ENCODE measurements at places on chromosomes 5 and 9.

- no peak for DNase-seq
Observed at GRCh38 chr9:5890641-5891040, at the start of gene MLANA. TSS of gene MLANA (plus strand) at chr9:5890889. CDS start at chr9:5892475, 1,586 bp downstream.

DNA sequence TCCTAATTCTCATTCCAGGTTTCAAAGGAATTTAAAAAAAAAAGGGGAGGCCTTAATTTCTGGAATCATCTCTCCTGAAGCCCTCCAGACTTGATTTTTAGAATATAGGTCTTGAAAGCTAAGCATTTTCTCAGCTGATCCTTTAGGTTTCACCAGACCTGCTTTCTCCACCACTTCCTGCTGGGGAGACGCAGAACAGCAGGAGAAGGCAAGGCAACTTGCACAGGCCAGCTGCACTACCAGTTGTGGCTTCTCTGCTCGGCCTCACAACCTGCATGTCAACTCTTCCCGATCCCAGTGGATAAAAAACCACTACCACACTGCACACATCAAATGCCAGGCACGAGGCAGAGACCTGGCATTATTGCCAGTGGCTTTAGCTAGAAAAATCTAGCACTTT, 119.8 kb downstream of the SIL1 start:
- no peak for DNase-seq

- no peak for DNase-seq
Observed at GRCh38 chr5:164593982-164594381, 1088.6 kb downstream of the MAT2B start.

DNA sequence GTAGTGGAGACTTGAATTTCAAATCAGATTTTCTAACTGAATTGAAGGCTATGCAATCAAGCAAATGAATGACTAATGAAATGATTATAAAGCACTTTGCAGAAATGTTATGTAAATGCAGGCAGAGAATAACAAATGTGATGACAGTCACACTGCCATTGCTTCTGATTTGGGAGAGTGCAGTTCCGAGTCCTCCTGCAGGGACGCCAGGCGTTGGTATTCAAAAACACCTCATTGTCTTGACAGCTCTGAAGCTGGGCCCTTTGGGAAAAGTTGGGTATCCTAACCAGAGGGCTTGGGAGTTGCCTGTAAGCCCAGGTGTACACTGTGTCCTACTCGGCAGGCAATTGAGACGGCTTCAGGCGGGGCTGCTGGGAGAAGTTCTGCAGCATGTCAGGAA, 57.9 kb downstream of the C5orf15 start:
- DNase-seq, result no peak

DNA sequence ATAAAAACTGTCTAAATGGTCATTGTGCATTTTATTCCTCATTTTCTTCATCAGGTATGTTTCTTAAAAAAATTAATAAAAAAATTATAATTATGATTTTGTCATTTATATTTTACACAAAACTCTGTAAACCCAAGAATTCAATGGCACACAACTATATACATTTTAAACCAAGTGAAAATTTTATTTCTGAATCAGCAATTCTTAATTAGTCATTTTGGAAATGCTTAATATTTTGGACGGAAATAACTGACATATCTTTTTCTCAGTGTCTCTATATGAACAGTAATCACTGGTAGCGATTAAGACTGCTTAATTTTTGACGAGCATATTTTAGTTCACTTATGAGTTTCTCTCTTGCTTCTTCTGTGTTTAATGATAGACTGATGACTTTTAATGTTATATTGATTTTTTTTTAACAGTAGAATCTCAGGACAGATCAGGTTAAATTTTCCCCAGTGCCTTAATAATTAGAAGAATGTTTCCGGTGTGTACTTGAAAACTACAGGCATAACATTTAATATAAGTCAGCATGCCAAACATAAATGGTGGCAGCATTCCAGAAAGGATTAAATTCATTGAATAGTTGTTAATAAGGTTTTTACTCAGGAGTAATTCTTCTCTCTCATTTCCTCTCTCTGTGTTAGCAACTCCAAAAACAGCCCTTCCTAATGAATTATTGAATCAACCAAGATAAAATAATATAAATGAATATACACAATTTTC, 644.7 kb upstream of the CDH6 start:
- DNase-seq, result no peak

DNA sequence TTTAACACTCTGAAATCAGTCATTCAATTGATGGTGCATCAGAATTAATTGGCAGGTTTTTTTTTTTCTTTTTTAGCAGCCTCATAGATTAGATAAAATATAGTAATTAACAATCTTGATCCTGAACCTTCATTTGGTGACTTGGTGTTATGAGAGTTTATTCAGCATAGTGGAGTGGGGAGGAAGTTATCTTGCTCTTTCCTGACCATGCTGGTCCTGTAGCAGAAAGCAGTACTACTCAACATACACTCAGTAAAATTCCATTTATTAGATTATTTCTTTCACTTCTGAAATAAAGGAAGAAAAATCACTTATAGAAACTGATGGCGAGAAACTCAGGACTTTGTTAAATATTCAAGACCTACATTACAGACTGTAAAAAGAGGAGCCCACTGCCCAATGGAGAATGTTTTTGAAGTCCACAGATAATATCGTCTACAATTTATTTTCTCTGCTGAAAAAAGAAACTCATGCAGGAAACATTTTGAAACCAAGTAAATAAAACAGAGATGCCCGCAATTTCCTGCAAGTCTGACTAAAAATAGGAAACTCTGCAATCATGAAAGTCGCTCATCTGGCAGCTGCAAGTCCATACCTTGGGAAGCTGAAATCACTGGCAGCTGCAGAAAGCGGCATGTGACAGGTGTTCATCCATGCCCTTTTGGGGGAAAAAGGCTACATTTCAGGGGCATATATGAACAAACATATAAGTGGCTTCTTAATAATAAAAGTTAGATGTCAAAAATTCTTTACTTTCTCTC, 233.2 kb upstream of the RFX3 start:
- peak; percentile 26 for DNase-seq

GRCh38 chr9:83219924-83220438, 157.0 kb upstream of the RASEF start:
- no peak for DNase-seq

DNA sequence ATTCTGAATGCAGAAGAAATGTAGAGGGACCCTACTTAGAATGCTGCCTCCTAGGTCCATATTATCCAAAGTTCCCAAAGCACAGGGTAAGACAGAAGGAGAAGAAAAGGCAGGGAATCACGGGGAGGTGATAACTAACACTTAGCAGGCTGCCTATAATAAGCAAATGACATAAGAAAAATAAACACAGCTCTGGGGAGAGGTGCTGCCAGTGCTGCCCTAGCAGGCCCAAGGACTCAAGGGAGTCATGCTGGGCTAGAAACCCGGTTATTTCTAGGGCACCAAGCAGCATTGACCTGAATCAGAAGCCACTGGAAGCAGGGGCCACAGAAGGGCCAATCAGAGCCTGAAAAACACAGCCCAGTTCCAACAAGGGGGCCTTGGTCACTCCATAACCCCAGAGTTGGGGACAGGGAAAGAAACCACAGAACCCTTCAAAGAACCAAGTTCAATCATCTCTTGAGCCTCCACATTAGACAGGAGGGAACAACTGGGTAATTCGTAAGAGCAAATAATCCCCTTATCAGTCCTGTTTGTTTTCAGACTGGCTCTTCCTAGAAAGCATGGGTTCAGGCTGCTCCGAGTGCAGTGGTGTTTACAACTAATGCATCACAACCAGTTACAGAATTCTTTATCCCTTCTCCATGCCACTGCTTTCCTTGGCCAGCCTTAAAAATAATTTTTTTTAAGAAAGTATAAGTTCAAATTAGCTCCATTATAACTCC, 24.0 kb downstream of the NRG2 start:
- DNase-seq, result no peak

DNA sequence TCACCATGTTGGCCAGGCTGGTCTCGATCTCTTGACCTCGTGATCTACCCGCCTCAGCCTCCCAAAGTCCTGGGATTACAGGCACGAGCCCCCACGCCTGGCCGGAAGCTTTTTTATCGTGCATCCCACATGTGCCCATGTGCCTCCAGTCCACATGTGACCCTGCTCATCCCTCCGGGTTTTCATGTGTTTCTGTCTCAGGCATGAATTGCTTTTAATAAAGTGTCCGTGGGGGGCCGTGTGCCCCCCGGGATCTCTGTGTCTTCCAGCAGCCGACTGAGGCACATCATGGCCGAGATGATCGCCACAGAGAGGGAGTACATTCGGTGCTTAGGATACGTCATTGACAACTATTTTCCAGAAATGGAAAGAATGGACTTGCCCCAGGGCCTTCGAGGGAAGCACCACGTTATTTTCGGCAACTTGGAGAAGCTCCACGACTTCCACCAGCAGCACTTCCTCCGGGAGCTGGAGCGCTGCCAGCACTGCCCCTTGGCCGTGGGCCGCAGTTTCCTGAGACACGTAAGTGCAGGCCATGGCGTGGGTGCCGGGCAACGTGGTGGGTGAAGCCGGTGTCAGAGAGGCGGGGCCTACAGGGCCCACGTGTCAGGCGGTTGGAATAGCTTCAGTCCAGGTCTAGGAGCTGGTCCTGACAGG, 22.1 kb upstream of the LRRC14B start:
- peak; percentile 49 for DNase-seq

GRCh38 chr9:79143211-79143610, 428.6 kb upstream of the TLE4 start:
- no peak for DNase-seq

DNA sequence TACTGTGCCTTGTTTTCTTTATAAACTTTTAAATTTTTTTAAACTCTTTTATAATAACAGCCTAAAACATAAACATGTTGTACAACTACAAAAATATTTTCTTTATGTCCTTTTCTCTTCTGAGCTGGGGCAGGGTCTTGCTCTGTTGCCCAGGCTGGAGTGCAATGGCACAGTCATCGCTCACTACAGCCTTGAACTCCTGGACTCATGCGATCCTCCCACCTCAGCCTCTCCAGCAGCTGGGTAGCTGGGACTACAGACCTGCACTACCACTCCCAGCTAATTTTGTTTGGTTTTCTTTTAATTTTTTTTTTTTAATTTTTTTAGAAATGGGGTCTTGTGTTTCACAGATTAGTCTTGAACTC, 31.5 kb downstream of the TTC1 start:
- no peak for DNase-seq

GRCh38 chr9:34628656-34629490, at the start of gene ARID3C:
TSS of gene ARID3C (minus strand) at chr9:34629066. CDS start at chr9:34628014, 1,052 bp downstream.
- no peak for DNase-seq

DNA sequence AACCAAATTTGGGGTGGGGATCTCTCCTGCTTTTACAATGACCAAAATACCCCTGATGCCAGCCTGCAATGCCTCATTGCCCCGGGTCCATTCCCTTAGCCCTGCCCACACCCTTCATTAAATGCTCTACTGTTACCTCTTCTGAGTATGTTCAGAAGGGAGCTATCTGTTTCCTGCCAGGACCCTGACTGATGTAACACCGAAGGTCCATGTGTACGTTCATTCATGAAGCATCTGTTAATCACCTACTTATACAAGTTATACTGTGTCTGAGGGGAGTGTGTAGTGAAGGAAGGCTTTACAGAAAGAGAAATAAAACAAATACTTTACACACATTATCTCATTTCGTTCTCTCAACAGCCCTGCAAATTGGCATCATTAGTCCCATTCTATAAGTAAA, 51.9 kb downstream of the ASTN2 start:
- DNase-seq, result no peak

- peak; percentile 45 for DNase-seq
Observed at GRCh38 chr5:167451076-167451475, 840.4 kb upstream of the WWC1 start.

DNA sequence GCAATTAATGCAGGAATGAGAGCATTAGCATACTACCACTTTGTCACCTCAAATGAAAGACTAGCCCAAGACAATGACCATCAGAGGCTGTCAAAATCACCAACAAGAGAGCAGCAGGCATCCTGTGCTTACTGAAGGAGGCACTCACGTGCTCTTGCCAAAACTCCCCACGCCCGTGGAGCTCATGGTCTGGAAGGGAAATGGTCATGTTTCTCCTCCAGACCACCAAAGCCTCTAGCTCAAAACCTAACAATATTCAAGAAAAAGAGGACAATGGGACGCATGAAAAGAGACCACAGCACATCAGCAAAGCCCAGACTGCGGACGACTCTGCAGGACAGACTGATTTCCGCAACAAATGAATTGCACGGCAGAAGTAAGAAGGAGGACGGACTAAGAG, 12.8 kb downstream of the AKNA start:
- no peak for DNase-seq

DNA sequence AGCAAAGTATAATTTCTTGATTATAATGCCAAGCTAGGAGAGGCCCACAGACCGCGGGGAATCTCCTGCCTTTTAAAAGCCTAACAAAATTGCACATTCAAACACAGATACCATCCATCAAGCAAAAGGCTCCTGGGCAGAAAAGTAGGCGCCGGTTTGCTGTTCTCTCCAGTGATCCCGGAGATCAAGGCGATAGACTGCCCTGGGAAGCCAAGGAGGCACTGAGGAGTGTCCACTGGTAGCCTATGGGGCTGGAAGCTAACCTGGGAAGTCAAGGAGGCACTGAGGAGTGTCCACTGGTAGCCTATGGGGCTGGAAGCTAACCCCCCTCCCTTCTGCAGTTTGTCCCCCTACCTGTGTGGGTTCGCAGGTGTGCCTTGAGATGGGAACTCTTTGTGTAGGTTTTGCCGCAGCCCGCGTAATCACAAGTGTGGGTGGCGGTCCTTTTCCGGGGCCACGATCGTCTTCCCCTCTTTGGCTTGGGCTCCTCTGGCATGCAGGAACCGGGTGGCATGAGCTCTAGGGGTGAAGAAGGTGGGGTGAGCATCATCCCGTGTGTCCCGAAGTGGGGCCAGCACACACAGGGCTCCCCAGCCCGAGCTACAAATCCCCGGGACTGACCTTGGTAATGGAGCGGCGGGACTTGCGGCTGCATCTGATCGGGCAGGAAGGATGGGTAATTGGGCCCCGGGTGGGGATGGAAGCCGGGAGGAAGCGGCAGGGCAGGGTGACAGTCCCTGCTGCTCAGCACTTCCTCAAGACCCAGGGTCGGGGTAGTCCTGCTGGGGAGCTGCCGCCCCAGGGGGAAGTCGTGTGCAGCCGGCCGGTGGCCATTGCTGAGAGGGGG, 2.7 kb downstream of the KLF4 start:
- no peak for DNase-seq

DNA sequence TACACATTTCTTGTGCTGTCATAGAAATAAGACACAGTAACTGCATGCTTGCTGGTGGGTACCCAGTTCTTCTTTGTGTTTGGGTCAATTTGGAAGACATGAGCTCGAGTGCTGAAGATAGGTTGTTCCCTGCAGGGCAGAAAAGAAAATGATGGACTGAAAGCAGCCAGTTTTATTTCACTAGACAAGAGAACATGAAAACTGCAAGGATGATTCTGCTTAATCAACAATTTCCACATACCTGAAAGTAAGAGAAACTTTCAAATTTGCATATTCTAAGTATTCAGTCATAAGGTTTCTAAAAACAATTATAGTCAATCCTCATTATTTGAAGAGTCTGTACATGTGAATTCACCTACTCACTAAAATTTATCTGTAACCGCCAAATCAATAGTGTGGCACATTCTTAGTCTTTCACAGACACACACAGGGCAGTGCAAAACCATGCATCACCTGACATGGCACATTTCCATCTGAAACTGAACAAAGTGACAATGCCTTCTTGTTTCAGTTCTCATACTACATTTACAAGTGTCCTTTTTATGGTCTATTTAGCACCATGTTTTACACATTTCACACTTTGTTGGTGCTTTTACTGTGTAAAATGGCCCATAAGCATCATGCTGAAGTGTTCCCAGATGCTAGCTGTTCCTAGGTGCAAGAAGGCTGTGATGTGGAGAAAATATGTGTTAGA, 56.9 kb downstream of the HOMER1 start:
- no peak for DNase-seq
